ENCODE measurements at places on chromosomes 7 and 10.

DNA sequence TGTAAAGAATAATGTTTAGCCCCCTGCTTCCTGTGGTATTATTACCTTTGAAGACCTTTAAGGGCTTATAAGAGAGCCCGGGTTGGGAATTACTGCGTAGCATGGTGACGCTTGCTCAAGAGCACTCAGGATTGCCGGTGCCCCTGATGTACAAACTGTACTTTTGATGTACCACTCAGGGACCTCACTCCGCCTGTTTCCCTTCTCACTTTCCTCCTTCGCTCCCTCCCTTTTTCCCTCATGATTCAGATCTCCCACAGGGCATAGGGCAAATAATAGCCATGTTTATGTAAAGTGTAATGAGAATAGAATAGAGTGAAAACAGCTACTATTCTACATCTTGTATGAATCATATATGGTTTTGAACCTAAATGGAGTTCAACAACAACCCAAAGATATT, 77.8 kb upstream of the PDCD4 start:
- no peak for DNase-seq

DNA sequence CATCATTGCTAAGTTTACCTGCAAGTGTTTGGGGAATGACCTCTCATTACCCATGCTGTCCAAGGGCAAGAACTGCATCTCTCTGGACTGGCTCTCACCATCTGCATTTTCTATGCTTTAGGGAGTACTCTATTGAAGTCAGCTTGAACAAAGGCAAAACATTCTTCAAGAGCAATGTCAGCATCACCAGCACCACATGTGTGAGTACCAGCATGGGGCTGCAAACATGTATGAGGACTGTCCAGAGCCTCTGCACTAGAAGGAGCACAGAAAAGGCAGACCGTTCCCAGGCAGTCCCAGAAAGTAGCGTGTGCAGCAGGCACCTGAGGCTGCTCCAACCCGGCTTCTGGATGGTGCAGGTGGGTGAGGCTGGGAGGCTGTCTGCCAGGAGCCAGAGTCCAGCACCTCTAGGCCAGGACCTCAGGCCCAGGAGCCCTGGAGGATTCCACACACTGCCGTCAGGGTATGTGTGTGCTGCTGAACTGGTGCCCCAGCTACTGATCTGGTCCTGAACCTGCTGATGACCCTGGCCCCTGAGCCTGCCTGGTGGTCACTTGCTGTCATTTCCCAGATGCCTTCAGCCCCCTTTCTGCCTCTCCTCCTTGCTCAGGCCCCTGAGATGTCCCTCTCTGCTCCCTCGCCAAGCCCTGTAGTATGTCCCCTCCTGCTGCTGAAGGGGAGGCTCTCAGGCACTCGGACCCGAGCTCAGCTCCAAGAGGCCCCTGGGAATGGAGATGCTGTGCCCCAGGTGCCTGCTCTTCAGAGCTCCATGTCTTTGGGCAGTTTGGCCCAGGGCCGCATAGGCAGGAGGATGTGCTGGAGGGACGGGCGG, 20.7 kb downstream of the ANTXRL start:
- DNase-seq, result no peak

- DNase-seq, result no peak
Observed at GRCh38 chr7:127807829-127808228, 155.8 kb downstream of the SND1 start.

GRCh38 chr7:901388-902154, 25.2 kb downstream of the GET4 start:
- DNase-seq, result peak; percentile 74

DNA sequence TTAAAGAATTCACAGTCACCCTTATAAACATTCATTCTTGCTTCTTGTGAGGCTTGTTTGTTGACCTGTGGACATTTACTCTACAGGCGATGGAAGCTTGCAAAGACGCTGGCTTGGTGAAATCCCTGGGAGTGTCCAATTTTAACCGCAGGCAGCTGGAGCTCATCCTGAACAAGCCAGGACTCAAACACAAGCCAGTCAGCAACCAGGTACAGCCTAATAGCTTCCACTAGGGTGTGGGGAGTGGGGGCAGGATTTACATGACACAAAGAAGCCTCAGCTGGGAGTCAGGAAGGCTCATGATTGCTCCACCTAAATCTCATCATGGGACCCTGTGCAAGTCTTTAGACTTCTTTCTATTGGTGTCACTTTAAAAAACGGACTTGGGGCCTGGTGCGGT, 29.0 kb downstream of the AKR1D1 start:
- DNase-seq, result no peak

DNA sequence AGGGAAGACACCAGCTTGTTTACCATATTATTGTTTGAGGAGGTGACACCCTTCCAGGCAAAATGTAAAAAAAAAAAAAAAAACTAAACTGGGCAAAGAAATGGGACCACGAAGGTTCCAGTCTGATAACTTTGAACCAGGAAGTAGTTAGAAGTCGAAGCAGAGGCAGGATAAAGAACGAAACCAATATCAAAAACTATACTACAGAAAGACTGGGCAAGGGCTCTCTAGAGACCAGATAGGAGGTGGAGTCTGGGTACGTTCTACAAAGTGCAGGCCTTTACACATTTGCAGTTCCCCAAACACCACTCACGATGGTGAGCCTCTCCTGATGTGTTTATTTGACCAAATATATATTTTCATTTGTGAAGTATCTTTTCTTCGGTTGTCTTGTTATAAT, 125.7 kb upstream of the CDK1 start:
- DNase-seq, result no peak

DNA sequence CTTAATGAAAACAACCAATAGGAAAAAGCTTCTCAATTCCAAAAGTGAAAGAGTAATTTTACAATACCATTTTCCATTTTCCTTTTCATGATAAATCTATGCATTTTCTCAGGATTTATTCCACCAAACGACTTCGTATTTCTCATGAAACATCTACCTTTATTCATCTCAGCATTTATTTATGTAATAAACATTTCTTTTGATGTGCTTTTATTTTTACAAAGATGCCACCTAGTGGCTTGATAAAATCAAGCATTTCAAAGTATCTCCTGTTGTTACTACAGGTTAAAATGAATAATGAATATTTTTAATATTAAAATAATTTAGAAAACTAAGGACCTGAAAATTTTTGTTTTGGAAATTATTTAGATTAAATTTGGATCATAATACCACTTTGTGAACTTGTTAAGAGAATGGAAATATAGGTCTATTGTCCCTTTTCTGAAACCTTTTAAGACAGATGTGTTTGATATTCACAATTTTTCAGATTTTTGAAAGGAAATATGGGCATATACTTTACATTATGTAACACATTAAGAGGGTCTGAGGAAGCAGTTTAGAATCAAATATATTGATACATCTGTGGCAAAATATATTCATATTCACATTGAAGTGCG, 2.7 kb upstream of the IQUB start:
- DNase-seq, result no peak

GRCh38 chr7:28163949-28164348, 16.6 kb downstream of the JAZF1 start:
- no peak for DNase-seq

- no peak for DNase-seq
Observed at GRCh38 chr7:2985866-2986265, 57.8 kb downstream of the CARD11 start.

Data from CMK (cell line).